DMS79 (cell line): ENCODE measurements at places on chromosomes 16 and 17.

DNA sequence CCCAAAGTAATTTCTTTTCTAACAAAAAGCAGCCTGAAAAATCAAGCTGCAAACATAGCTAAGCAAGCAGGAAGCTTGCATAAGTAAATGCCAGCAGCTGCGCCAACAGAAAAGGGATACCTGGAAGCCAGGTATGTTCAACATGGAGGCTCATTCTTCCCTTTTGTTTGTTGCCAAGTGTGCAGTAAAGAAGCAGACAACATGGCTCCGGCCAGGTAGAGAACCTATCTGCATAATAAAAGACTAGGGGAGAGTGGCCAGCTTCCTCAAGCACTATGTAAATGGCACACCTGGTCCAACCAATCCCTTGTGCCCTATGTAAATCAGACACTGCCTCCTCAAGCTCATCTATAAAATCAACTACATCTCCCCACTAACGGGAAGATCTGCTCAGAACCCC lies 1407.0 kb downstream of the CDH11 start:
- DNase-seq = no peak

- DNase-seq = no peak
Measured at GRCh38 chr17:31907342-31907962, 5.9 kb upstream of the UTP6 start.

DNA sequence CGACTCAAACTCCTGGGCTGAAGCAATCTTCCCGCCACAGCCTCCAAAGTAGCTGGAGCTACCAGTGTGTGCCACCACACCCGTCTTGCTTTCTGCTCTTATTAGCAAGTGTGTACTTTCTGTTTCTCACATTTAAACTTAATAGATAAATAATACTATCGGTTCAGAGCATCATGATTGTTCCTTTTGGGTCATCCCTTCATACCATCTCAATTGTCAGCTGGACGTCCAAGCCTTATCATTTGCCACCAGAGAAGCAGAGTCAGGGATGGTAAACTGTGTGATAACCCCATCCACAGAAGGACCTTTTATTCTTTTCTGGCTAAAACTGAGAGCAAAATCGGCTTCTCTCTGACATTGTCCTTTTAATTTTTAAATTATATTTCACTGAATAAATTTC lies 279.8 kb upstream of the GOT2 start:
- no peak for DNase-seq

DNA sequence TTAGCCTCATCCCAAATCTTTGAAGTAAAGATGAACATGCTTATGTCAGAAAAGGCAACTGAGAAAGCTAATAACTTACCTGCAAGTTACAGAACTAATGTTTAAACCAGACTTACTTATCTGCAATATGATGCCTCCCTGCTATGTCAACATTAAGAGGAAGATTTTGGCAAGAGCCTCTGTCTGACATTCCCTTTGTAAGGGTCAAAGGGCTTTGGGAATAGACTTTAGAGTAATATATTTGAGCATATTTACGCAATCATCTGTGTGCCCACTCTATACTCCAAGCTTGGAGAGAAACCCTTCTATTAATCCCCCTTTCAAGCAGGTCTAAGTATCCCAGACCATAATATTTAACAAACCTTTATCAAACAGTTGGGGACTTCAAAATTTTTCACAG lies 389.4 kb downstream of the NPIPA8 start:
- no peak for DNase-seq

GRCh38 chr16:69089091-69089910 lies 16.2 kb upstream of the HAS3 start:
- peak; percentile 61 for DNase-seq

- no peak for DNase-seq
Measured at GRCh38 chr17:323721-324571, 28.7 kb downstream of the RPH3AL start.

DNA sequence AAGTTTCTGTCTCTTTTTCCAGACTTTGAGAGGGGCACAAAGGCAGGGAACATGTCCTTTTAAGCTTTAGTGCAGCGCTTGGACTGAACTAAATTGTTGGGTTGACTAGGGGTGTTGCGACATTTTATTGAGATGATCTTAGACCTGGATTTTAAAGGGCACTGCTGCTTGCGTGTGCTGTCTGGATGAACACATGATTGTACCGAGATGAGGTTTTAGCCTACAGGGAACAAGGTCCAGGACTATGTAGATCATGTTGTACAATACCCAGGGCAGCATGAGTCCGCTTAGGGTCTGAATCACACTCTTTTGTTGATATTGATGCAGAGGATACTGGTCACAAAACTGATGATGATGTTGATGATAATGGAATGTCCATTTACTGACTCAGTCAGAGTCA lies 5.2 kb upstream of the RGS9 start:
- DNase-seq = no peak

GRCh38 chr16:67529582-67530012 lies 968 bp downstream of the RIPOR1 start:
- no peak for DNase-seq

DNA sequence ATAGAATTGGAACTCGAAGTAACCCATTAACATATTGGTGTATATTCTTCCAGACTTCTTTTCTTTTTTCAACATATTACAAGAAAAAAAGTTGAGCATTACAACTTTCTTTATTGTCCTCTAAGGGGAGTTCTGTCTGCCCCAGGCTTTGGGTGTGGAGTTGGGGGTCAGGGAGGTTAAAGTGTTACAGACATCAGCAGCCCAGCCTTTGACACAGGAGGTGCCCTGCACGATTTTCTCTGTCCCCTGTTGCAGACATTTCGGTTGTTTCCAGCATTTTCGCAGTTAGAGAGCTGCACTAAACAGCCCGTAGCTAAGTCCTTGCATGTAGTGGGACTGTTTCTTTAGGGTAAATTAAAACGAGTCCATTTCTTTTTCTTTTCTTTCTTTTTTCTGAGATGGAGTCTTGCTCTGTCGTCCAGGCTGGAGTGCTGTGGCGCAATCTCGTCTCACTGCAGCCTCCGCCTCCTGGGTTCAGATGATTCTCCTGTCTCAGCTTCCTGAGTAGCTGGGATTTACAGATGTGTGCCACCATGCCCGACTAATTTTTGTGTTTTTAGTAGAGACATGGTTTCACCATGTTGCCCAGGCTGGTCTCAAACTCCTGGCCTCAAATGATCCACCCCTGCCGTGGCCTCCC lies 13.4 kb upstream of the ADCY7 start:
- no peak for DNase-seq

DNA sequence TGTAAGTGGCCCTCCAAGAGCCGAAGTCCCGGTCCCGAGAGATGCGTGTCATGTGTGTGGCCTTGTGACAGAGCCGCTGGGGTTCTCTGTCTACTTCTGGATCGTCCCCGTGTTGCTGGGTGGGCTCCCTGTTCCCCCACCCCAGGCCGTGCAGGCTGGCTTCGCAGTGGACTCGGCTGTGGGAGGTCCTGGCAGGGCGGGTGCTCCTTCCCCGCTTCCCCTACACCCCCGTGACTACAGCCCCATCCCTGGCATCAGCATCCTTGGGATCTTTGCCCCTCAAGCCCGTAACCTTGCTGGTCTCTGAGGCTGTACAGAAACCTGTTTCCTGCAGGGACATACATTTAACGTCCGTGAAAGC lies 136.3 kb downstream of the BANP start:
- no peak for DNase-seq

DNA sequence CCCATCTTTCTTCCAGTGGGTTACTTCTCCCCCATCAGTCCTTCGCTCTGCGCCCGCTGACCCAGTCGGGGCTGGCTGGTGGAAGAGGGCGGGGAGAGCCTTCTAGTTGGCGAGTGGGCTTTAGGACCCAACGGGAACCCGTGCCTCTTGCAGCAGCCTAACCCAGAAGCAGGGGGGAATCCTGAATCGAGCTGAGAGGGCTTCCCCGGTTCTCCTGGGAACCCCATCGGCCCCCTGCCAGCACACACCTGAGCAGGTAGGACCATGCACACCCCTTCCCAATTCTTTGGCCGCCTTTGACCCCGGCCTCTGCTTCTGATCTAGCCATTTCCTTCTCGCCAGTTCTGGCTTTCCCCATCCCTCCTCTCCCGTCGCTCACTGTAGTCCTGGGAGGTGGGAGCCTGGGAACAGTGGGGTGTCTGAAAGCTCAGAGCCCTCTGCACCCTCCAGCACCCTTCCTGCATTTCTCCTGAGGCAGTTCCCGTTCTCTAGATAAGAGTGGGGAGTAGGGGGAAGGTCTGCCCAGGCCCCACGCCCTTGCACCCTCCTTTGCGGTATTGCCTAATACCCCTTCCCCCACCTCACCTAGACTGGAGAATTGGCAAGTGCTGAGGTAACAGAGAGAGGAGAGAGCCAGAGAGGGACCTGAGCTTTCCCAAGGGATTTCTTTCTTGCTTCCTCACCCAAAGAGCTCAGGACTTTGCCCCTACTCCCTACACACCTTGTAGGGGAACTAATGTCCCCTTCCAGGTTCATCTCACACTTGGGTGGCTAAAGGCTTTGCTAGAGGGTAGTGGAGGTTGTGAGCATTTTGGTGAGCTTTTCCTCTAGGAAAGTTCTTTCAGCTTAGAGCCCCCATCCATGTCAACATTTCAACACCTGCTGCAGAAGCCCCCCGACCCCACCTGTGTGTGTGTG lies at the start of gene RARA:
RARA (plus strand) TSS at position 150 of the 918 bp plus-strand sequence. CDS start 22,039 bp downstream, outside the sequence.
- no peak for DNase-seq

GRCh38 chr17:31584438-31585279 lies 193.2 kb downstream of the RAB11FIP4 start:
- no peak for DNase-seq

DNA sequence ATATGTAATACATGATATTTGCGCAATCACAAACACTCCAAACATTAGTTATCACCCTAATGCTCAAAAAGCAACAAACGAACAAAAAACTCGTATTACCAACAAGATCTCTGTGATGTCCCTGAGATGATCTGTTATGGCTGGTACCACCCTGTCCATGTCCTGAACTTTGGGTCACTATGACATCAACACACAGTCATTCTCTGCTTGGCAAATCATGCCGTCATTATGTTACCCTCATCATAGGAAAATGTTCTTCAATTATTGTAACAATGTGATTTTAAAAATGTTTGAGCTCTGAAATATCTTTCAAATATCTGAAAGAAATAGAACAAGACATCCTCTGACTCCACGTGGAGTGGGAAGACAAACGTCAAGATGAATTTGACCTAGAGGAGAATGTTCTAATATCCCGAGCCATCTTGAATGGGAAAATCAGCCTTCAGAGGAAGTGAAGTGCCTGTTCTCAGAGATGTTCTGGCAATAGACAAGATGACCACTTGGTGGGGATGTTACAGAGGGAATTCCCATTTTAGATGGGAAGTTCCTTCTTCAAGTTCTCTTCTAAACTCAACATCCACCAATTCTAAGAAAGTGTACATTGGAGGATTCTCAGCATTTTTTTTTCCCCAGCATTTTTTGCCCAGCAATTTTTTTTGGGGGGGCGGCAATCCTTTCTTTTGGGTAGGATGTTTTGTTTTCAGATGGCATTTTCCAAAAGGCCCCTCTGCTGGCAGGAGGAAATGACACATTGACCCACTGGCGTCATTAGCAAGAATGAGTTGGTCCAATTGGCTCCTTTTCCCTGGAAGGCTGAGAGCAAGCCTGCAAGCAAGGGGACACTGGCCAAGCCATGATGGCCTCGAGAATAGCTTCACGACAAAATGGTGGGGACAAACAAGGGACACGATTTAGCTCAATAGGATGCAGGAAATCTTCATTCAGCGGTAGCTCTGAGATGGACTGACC lies 3.7 kb upstream of the HSD17B2 start:
- DNase-seq = no peak

GRCh38 chr16:79679334-79679733 lies 78.8 kb upstream of the MAF start:
- DNase-seq = no peak

DNA sequence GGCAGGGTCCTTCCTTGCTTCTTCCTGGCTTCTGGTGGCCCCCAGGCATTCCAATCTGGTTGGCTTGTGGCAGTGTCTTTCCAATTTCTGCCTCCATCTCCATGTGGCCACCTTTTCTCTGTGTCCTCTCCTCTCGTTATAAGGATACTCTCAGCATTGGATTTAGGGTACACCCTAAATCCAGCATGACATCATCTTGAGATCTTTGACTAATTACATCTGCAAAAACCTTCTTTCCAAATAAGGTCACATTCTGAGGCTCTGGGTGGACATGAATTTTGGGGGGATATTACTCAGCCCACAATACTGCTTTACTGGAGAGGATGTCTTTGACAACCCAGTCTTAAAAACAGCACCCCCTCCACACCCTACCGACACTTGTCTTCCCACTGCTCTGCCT lies 18.9 kb upstream of the CFAP20 start:
- no peak for DNase-seq

- DNase-seq = no peak
Measured at GRCh38 chr16:4203748-4204147, 38.1 kb downstream of the SRL start.

DNA sequence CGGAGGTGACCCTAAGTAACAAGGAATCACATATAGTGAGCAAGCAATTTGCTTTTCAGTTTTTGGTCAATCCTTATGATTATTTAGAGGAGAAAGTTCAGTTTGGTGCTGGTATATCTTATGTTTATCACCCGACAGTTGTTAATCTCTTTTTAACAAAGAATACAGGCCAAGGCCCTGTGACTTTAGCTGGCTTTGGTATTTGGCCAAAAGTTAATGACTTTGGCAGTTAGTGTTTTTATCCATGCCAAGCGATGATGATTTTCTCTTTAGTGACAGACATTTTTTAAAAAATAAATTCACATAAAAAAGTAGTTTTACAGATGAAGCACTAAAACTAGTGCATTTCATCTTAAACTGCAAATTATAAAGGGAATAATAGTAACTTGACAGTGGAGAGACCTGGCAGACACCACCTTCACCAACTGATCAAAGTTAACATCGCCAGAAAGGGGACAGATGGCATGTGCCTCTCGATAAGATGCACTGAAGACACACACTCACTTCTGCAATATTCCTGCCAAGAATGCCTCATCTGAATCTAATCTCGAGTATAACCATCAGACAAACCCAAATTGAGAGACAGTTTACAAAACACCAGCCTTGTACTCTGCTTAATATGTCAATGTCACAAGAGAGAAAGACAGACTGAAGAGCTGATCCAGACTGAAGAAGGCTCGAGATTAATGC lies 6.9 kb downstream of the DEXI start:
- DNase-seq = no peak

- peak; percentile 63 for DNase-seq
Measured at GRCh38 chr17:35243561-35244340, 879 bp downstream of the SLFN5 start.

DNA sequence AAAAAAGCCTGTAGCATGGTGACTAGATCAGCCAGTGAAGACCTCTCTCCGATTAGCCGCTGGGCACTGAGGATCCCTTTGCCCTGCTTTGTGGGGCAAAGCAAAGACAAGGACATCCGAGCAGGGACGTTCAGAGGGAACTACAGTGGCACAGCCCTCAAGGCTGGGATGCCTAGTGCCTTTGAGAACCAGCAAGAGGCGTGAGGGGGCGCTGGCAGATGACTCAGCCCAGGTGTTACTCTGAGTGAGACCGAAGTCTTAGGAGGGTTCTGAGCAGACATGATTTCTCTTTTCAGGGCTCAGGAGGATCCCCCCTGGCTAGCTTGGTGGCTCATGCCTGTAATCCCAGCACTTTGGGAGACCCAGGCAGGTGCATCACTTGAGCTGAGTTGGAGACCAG lies 178.6 kb downstream of the CPPED1 start:
- DNase-seq = no peak
